Activated T-cell treated with anti-CD3 and anti-CD28 coated beads, Interleukin-2, amount 50 U/mL, for 72 hours (primary cell): ENCODE measurements at places on chromosomes 11 and 22. TPM values are rescaled to one million over a fixed set of nuclear protein-coding genes. Genes with fewer than 3 reads are reported as not detected.

GRCh38 chr22:35892192-35892591 is 136.4 kb downstream of the RBFOX2 start:
- no peak for DNase-seq
- peaks cover 8% of the 10 kb centered on the region for H3K27me3 ChIP-seq
- H3K36me3 ChIP-seq: no peaks in the 10 kb centered on the region
- H3K27ac ChIP-seq: no peak overlapping the region

DNA sequence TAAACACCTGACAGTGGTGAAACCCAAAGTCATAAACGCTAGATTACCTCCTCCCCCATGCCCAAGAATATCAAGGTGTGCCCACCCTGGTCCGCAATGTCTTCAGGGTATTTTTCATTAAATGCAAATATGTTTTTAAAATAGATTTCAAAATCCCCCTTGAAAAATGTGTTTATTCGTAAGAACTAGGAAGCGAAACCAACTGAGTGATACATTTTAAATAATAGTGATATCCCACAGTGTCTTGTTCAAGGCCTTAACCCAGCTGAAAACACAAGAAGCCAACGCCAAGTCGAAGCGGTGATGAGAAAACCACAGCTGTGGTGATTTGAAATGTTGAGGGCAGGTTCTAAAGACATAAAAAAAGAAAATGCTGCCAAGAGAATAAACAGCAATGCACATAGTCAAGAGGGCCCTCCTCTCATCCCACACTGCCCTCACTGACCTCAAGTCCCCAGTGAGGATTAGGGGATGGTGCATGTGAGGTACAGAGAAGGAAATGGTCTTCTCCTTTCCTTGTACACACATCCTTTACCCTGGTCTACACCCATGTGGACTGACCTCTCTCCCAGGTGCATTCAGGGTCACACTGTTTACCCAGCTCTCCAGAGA is 25.5 kb downstream of the KCNJ1 start:
- no peak overlapping the region for H3K4me3 ChIP-seq
- H3K27ac ChIP-seq: no peak overlapping the region
- H3K4me1 ChIP-seq: peaks cover 26% of the 10 kb centered on the region
- no peaks in the 10 kb centered on the region for H3K27me3 ChIP-seq
- H3K36me3 ChIP-seq: no peaks in the 10 kb centered on the region

GRCh38 chr11:83813296-83813695 is 527.1 kb upstream of the CCDC90B start:
- DNase-seq: no peak
- peaks cover 16% of the 10 kb centered on the region for H3K27me3 ChIP-seq
- no peaks in the 10 kb centered on the region for H3K36me3 ChIP-seq
- H3K4me3 ChIP-seq: no peak overlapping the region

DNA sequence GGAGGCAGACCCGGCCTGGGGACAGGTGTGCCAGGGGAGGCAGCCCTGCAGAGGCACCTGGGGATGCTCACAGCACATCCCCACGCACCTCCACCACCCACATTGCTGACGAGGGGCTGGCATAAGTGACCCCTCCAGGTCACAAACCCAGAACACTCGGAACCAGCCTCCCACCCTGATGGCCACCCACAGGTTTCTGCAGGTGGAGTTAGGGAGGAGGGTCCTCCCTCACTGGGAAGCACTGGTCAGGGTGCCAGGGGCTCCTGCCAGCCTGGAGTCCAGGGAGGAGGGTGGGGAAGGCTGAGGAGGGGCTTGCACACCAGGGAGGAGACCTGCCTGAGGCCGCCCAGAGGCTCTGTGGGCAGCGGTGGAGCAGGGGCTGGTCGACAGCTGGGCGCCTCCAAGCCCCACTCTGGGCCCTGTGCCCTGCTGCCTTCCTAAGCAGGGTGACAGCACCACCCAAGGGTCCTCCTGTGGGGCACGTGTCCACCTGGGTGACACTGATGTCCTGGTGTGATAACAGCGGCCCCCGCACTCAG is 51.0 kb upstream of the CARS1 start:
- H3K36me3 ChIP-seq: no peaks in the 10 kb centered on the region
- H3K27me3 ChIP-seq: no peaks in the 10 kb centered on the region
- DNase-seq: no peak
- no peak overlapping the region for H3K4me3 ChIP-seq
- H3K4me1 ChIP-seq: no peaks in the 10 kb centered on the region

- H3K27ac ChIP-seq: no peak overlapping the region
- H3K4me3 ChIP-seq: no peak overlapping the region
- no peaks in the 10 kb centered on the region for H3K36me3 ChIP-seq
- H3K27me3 ChIP-seq: no peaks in the 10 kb centered on the region
- H3K4me1 ChIP-seq: no peaks in the 10 kb centered on the region
These were observed 120.3 kb upstream of the FAT3 start for GRCh38 chr11:92104349-92104748.

GRCh38 chr11:37948258-37948657 is 1350.2 kb upstream of the RAG2 start:
- H3K4me3 ChIP-seq: no peak overlapping the region
- no peak overlapping the region for H3K27ac ChIP-seq
- no peaks in the 10 kb centered on the region for H3K4me1 ChIP-seq
- peaks cover 2% of the 10 kb centered on the region for H3K36me3 ChIP-seq

- H3K36me3 ChIP-seq: no peaks in the 10 kb centered on the region
- DNase-seq: no peak
- no peak overlapping the region for H3K4me3 ChIP-seq
- H3K27ac ChIP-seq: no peak overlapping the region
These were observed 13.9 kb downstream of the DUSP8 start for GRCh38 chr11:1557904-1558774.

DNA sequence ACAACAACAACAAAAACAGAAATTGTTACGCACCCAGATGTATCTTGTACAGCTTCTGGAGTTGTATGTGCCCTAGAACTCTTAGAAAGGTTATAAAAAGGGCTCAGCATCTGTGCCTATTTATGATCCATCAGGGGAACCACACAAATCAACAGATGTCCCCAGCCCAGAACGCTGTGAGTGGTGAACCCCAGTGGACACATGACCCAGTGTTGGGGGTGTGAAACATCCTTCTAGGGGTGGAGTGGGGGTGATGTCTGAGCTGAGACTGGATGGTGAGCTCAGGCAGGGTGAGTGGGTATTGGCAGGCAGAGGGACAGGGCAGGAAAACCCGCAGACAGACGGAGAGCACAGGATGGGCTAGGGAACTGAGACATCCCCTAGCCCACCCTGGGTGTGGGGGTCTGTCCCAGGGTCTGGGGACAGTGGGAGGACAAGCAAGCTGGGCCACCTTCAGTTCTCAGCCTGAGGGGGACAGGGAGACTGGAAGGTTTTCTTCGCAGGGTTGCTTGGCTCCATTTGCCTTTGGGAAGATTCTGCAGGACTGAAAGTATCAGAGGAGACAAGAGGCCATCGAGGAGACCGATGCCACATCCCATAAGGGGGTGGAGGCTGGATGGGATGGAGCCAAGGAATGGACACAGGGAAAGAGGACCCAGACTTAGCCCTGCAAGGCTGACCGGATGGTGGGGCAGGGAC is 5.8 kb upstream of the EMID1 start:
- DNase-seq: no peak
- no peak overlapping the region for H3K27ac ChIP-seq
- peaks cover 3% of the 10 kb centered on the region for H3K36me3 ChIP-seq
- peaks cover 27% of the 10 kb centered on the region for H3K4me1 ChIP-seq
- H3K27me3 ChIP-seq: peaks cover 50% of the 10 kb centered on the region
- H3K4me3 ChIP-seq: no peak overlapping the region

GRCh38 chr11:10991393-10991792 is 133.5 kb upstream of the ZBED5 start:
- H3K27ac ChIP-seq: no peak overlapping the region
- no peak for DNase-seq
- no peaks in the 10 kb centered on the region for H3K4me1 ChIP-seq
- H3K36me3 ChIP-seq: no peaks in the 10 kb centered on the region

DNA sequence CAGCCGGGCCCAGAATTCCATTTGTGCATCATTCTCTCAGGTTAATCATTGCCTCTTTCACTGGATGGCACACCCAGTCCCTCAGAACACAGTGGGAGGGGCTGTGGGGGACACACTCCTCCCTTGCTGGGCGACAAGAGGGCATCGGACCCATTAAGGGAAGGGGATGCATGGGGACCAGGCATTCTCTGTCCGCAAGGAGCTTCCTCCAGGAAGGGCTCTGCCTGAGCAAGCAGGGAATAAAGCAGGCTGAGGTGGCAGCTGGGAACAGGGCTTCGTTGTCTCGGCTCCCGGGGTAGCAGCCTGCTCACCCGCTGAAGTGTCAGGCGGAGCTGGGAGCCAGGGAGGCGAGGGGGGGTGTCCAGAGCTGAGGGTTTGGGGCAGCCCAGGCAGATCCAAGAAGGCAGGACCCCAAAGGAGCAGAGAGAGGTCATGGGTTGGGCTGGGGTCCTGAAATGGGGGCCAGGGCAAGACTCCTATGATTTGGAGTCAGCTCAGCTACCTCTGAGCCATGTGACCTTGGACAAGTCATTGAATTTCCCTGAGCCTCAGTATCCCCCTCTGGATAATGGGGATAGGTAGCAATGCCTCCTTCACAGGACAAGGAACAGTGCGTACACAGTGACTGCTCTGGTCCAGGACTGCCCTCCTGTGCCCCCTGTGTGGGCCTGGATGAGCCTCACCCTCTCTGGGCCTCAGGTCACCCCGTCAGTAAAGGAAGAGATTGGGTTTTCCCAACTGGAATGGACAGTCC is 1.4 kb downstream of the GAL3ST1 start:
- H3K4me1 ChIP-seq: no peaks in the 10 kb centered on the region
- H3K27me3 ChIP-seq: no peaks in the 10 kb centered on the region
- H3K27ac ChIP-seq: no peak overlapping the region
- DNase-seq: no peak

DNA sequence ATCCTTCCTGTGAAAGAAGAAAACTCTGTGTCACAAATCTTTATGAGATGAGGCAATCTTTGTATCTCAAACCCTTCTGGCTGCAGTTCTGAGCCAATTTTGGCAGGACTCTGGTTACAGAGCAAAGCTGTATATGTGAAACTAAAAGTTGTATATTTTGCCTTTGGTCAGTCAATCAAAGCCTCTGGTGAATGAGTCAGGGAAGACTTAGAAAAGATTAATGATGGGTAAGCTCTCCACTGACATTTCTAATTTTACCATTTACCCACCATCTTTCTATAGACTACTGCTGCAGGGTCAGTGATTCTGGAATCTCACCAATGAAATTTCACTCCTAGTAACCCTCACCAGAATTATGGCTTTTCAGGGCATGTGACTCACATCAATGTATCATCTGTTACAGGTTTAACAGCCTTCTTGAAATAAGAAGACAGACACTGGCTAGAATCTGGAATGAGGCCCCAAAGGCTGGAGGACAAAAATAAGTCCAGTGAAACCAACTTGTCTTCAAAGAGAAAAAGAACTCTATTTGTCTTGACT is 43.3 kb downstream of the USP35 start:
- H3K36me3 ChIP-seq: peaks cover 2% of the 10 kb centered on the region
- H3K4me1 ChIP-seq: peaks cover 44% of the 10 kb centered on the region
- H3K4me3 ChIP-seq: no peak overlapping the region

DNA sequence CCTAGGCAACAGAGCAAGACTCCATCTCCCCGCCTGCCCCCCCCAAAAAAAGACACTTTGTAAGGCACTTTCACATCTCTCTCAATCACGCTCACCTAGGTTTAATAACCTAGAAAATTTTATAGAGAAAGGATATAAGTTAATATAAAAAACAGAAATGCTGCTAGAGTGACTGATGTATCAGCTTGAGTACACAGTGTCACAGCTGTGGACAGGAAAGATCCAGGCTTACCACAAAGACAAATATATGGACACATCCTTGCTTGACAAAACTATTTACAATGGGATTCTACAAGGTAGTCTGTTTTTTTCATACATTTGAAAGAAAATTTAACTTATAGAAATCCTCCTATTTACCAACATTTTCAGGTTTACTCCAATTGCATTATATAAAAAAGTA is 96.7 kb downstream of the ABTB2 start:
- H3K4me3 ChIP-seq: no peak overlapping the region
- H3K4me1 ChIP-seq: peaks cover under 1% of the 10 kb centered on the region
- no peak overlapping the region for H3K27ac ChIP-seq
- no peak for DNase-seq

DNA sequence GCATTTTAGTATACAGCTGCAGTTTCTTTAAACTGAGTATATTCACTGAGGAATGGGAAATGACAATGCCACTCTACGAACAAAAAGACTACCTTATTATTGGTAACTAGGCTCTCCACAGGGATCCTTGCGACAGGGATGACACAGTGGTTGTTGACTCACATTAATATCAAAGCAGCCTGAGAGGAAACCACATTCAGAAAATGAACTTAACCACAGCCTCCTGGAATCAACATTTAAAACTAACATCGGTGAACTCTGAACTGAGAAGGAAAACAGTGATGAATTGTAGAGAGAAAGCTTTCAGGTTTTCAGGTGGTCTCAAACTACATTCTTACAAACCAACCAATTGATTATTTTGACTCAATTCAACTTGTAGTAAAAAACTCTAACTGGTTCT is 90.3 kb upstream of the MTMR2 start:
- peak; percentile 61 for DNase-seq
- peak overlapping the region; percentile 69 for H3K4me3 ChIP-seq
- no peaks in the 10 kb centered on the region for H3K27me3 ChIP-seq
- H3K27ac ChIP-seq: peak overlapping the region; percentile 88

GRCh38 chr11:17658211-17658610 is 61.2 kb upstream of the MYOD1 start:
- H3K4me3 ChIP-seq: no peak overlapping the region
- no peaks in the 10 kb centered on the region for H3K4me1 ChIP-seq
- H3K36me3 ChIP-seq: no peaks in the 10 kb centered on the region
- no peak overlapping the region for H3K27ac ChIP-seq

- peaks cover 25% of the 10 kb centered on the region for H3K4me1 ChIP-seq
- H3K36me3 ChIP-seq: peaks cover 41% of the 10 kb centered on the region
- peak overlapping the region; percentile 24 for H3K27ac ChIP-seq
- H3K4me3 ChIP-seq: no peak overlapping the region
These were observed 69.8 kb downstream of the CD44 start for GRCh38 chr11:35208795-35209194.

DNA sequence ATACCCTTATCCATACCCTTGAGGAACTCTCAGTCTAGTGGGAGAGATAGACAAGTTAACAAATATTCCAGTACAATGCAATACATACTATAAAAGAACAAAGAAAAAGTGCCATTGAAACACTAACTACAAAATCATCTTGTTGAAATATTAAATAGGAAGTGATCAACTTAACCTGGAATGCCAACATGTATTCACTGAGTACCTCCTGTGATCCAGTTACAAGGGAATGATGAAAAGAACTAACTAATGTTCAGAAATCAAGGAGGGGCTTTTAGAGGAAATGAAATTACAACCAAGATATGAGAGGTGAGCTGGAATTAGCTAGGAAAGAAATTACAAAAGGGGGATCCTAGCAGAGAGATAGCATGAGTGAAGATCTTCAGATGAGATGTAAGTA is 6.2 kb upstream of the FIBIN start:
- no peak for DNase-seq
- no peak overlapping the region for H3K4me3 ChIP-seq
- H3K27ac ChIP-seq: no peak overlapping the region
- H3K4me1 ChIP-seq: no peaks in the 10 kb centered on the region

P2RX6 gene
- 0.30 TPM for total RNA-seq

CCDC157 gene
- total RNA-seq: 3.7 TPM

OR4A5 gene
- total RNA-seq: not detected

INCENP gene
- 161 TPM for total RNA-seq

FOLH1 gene
- total RNA-seq: not detected

GLYAT gene
- total RNA-seq: not detected

TMEM86A gene
- total RNA-seq: 1.8 TPM

CDHR5 gene
- 0.09 TPM for total RNA-seq
